ENCODE measurements at places on chromosomes 2 and 18.

DNA sequence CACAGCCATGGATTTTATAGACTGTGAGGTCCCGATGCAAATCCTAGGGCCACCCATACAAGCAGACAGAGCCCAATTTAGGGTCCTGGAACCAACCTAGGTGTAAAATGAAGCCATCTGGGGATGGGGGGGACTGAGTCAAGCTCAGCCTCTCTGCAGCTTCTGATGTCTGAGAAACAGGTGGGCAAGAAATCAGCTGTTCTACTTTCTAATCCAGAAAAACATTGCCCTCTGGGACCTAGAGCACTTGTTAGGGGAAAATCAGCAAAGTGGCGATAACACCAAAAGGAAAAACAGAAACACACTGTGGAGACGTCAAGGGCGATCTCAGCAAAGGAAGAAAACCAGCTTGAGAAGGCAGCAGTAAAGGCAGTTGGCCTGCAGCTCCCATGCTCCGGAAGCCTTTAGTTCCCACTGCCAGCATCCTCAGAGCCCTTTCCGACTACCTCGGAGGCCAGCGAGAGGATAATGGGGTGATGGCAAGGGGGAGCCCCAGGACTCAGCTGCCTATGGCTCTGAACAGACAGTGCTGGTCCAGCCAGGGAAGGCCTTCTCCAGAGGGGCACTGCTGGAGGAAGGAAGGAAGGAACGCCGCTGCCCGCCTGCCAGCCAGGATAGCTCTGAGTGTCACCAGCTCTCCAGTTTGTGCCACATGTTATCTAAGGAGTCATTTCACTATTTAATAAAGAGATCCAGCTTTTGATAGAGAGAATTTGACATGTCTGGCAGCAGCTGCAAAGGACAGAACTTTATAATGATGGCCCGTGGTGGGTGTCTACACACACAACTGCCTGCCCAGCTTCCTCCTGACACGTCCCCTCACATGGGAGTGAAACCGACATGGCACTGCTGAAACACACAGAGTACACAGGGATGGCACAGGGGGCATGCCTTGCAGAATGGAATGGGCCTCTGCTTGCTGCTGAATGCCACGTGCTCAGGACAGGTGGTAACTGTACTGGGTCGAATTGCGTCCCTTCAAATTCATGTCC is 37.7 kb downstream of the HS1BP3 start:
- DNase-seq, result no peak

- DNase-seq, result no peak
Measured at GRCh38 chr2:168182550-168183249, 64.7 kb downstream of the STK39 start.

DNA sequence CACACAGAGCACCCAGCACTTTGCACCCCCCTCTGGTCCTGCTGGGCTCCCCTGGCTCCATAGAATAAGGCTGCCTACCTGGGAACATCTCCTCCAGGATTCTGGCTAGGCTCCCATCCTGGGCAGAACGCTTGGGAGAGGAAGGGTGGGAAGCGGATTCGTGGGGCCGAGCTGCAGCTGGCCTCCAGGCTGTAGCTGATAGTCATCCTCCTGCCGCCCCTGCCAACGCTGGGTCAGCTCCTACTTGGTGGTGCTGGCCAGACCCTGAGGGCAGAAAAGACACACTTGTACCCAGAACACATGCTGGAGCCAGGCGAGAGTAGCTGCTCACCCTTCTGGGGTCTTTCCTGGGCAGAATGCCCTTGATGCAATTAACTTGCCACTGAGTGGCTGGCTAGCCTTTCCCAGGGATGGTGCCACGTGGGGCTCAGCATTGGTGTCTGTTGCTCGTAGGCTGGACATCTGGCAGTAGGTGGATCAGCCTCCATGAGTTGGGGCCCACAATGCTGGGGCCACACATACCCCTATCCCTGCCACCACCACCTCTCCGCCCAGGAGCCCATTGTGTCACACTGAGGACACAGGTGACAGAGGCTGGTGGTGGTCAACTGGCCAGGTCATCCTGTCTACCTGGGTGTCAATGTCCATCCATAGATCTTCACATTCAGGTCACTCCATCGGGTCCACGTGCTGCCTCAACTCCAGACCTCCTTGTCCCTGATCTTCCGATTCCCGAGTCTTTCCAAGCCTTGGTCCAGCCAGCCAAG is 112.8 kb downstream of the NDUFA10 start:
- DNase-seq, result no peak

GRCh38 chr2:241417626-241418025 is 61.5 kb downstream of the FARP2 start:
- DNase-seq, result no peak

GRCh38 chr2:195659982-195660890 is 3.2 kb downstream of the SLC39A10 start:
- no peak for DNase-seq
